Urothelium cell line (cell line): ENCODE measurements at places on chromosomes 7 and 10.

GRCh38 chr10:14022954-14023672 is 307.6 kb downstream of the FRMD4A start:
- DNase-seq = no peak

- no peak for DNase-seq
These were observed 23.4 kb upstream of the ABCB4 start for GRCh38 chr7:87498893-87499292.

DNA sequence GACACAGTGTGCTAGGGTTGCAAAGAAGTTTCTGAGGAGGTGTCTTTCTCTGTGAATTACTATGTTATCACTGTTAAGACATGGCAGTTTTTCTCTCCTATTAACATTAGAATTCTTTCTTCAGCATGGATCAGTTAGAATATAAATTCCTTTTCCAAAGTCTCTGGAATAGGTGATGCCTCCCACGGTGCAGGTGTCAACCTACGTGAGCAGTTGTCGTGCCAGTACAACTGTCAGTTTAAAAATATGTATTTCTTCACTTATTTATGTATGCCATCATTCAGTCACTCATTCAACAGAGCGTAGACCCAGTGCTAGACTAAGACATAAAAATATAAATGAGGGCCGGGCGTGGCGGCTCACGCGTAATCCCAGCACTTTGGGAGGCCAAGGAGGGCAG is 83.5 kb downstream of the TACC2 start:
- DNase-seq = no peak

- DNase-seq = no peak
These were observed 697.6 kb downstream of the PHTF2 start for GRCh38 chr7:78496096-78496630.

- peak; percentile 45 for DNase-seq
These were observed 273.7 kb upstream of the KLF14 start for GRCh38 chr7:131007439-131008330.

DNA sequence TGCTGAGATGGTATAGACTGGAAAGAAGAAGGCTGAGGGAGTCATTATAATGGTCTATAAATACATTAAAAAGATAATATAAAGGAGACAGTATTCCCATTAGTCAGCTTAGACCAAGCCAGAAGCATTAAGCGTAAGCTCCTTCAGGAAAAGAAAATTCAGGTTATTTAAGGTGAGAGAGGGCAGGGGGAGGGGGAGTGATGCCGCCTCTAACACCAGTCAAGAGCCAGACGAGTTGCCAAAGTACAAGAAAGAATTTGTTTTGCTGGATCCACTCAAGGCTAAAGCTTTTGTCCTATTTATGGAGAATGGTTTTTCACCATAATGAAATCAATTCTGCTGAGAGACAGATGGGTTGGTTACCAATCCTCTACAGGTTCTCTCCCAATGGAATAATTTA is 99.3 kb downstream of the CFAP58 start:
- DNase-seq = no peak

DNA sequence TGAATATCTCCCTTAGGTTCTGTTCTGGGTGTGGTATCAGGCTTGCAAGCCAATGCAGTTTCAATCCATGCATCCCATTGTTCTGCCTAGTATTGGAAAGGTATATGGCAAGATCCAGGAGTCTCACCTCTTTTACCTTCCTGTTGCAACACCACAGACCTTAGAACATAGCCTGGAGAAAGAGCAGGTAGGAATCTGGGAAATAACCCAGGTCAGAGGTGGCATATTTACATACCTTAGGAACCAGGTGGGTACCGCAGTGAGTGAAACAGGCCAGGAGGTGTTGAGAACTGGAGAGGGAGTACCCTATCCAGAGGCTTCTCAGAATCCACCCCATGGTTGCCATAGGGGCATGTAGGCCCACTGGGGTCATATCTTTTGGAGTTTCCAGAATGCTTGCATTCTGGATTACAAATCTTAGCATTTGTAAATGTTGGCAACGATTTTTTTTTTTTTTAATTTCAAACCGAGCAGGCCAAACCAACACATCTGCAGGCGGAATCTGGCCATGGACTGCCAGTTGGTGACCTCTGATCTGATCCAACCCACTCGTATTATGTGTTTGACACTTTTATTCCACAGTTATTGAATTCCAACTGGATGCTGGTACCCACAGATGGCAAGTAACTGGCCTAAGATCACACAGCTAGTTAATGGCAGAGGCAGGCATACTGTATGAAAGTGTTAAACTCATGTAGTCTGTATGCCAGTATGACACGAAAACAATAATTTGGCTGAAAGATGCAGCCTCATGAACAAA is 180.3 kb upstream of the TCF7L2 start:
- no peak for DNase-seq

DNA sequence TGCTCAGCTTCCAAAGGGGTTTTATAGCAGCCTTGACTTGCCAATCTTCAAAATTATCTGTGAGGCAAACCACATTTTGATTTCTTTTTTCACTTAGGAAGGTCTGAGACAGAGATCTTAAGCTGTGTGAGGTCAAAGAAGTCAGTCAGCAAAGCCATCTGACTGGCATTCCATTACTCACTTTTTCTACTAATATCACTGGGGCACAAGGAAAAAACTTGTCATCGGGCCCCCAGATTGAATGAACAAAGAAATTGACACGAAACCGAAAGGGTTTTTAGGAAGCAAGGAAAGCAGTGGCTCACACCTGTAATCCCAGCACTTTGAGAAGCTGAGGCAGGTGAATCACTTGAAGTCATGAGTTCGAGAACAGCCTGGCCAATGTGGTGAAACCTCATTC is 78.5 kb upstream of the FRMD4A start:
- no peak for DNase-seq

DNA sequence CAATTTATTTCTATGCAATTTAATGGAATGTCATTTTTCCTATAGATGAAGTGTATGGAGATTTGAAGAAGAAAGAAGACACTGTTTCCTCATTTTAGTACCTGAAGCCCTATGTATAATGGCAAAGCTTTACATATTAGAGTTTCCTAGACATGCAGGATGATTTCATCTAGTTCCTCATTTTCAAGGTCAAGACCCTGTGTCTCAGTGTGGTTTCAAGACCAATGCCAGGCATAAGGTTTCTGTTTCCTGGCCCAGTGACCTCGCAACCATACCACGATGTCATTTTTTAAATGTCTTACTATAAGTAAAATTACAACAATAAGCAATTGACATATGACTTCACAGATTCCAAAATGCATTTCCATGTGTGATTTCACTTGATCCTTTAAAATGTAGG is 336.5 kb upstream of the PRKCQ start:
- DNase-seq = no peak

DNA sequence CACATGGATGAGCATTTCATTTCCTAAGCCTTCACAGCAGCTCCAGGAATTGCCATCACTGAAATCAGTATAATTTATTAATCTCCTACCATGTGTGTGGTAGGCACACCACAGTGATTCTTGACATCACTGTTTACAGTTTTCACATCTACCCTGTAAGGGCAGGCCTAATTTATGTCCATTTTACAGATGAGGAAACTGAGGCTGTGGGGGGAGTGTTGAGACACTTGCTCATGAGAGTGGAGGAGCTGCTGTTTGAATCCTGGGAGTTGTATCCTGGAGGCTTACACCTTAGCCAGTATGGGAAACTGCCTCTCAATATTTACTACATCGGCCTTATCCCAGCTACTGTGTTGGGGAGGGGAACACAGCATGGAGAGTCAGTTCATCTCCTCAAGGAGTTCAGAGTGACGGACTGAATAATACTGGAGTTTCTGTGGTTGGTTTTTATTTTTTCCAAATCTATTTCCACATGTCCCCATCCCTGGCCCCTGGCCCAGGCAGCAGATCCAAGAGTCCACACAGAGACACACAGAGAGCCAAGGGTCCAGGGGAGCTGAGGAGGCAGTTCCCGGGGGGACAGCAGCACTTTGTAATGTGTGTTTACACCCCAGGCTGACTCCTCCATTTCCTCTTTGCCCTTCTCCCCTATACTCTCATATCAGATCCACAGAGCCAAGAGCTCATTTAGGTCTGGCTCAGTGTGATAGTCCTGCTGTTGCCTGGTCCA is 13.2 kb downstream of the UBTD1 start:
- no peak for DNase-seq

DNA sequence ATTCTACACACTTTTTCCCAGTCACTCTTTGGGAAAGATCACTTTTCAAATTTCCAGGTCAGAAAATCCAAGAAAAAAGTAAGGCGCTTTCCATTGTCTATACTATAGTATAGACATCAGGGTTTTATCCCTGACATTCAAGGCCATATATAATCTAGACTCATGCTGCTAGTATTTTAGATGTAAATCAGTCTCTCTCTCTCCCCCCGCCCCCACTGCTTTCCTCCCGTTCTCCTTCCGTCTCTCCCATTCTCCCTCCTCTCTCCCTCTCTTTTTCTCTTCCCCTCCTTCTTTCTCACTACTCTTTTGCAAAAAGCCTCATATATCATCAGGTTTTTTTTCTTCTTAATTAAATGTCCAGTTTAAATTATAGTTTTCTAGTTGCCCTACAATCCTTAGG is 154.8 kb downstream of the PHF14 start:
- DNase-seq = no peak

- no peak for DNase-seq
These were observed 14.3 kb downstream of the ATG9B start for GRCh38 chr7:151010037-151010306.

- peak; percentile 12 for DNase-seq
These were observed 746 bp downstream of the ARL5B start for GRCh38 chr10:18659819-18660535.

GRCh38 chr10:50896721-50897120 is 11.3 kb upstream of the A1CF start:
- no peak for DNase-seq
